ENCODE measurements at places on chromosomes 13 and 19.

DNA sequence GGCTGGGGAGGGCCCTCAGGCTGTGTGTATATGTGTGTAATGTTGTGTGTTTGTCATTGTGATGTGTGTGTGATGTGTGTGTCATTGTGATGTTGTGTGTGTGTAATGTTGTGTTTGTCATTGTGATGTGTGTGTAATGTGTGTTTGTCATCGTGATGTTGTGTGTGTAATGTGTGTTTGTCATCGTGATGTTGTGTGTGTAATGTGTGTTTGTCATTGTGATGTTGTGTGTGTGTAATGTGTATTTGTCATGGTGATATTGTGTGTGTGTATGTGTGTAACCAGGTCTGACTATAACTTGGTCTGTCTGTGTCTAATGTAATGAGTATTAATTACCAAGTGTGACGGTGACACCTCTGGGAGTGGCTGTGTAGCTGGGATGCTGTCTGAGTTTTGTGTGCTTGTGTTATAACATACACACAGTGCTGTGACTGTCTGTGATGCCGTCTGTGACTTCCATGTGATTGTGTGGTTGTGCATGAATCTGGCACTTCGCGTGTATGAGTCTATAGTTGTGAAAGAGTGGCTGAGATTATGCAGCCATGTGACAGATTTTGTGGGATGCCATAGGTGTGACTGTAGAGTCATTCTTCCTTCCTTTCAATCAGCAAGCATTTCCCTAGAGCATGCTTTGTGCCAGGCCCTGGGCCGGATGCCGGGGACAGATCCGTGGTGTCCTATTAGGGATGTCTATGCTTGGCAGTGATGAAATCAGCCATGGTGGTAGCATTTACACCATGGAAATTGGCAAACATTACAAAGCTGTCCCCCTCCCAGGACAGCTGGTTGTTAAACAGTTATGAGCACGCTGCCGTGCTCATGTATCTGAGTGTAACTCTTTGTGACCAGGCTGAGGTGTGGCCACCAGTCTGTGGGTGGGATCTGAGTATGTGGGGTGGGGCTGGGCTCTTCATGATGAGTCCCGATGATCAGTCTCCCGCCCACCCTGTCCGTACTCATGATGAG, 6.4 kb downstream of the TNFSF14 start:
- H3K4me3 ChIP-seq, result no peak overlapping the region
- DNase-seq, result no peak
- H3K36me3 ChIP-seq, result no peaks in the 10 kb centered on the region

- DNase-seq, result no peak
- H3K4me1 ChIP-seq, result peaks cover 28% of the 10 kb centered on the region
- H3K27ac ChIP-seq, result no peak overlapping the region
- peaks cover 91% of the 10 kb centered on the region for H3K36me3 ChIP-seq
- no peak overlapping the region for H3K4me3 ChIP-seq
- H3K27me3 ChIP-seq, result no peaks in the 10 kb centered on the region
Measured at GRCh38 chr19:46732172-46732938, 13.5 kb upstream of the FKRP start.

DNA sequence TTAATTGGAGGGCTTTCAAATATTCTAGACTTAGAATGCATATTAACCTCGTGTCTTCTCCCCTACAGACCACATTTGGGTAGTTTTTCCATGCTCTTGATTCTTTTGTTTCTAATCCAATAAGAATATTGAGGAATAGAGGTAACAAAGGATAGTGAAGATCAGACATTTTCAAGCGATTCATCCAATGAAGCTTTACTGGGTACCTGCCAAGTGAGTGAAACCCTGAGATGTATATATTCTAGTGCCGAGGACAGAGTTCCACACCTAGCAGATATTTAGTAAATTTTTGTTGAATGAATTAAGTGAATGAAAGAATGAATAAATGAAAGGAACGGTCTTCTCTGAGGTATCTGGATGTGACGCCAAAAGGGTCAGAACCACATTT, 442 bp upstream of the RFC3 start:
- no peaks in the 10 kb centered on the region for H3K27me3 ChIP-seq
- H3K36me3 ChIP-seq, result no peaks in the 10 kb centered on the region
- peak overlapping the region; percentile 96 for H3K4me3 ChIP-seq
- no peak for DNase-seq
- peaks cover 4% of the 10 kb centered on the region for H3K4me1 ChIP-seq
- H3K27ac ChIP-seq, result peak overlapping the region; percentile 84

DNA sequence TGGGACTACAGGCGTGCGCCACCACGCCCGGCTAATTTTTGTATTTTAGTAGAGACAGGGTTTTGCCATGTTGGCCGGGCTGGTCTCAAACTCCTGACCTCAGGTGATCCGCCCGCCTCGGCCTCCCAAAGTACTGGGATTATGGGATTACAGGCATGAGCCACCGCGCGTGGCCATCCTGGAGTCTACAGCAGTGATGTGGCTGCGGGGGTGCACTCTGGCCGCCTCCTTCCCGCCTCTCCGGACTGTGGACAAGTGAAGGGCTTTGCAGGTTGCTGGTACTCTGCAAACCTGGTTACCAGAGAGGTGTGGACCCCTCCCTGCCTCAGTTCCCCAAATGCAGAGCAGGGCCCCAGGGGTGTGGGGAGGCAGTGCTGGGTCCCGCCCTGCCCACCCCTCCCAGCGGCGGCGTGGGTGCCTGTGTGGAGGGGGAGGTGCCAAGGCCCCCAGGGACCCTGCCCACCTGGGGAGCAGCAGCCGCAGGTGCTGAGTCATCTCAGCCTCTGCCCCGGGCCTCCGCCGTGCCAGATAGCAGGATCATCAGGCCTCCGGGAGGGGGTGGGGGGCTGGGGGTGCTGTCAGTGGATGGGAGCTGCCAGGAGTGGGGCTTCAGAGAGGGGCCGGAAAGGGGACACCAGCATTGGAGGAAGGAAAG, 23.1 kb downstream of the ARID3A start:
- peaks cover 43% of the 10 kb centered on the region for H3K4me1 ChIP-seq
- H3K4me3 ChIP-seq, result no peak overlapping the region
- H3K27me3 ChIP-seq, result no peaks in the 10 kb centered on the region

DNA sequence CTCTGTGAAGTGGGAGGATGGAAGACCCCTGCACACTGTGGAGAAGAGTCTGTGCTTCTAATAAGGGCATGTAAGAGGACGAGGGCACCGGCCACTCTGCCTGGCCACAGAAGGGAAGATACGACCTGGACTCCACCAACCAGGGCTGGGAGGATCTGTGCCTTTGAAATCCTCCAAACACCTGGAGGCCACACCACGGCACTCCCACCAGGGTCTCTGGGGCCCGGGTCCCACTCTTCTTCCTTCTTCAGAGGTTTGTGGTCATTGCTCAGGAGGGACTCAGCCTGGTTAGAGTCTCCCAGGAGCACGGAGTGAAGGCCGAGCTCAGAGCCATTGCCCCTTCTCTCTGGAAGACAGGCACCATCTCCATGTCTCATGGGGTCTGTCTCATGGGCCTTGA, 42.0 kb downstream of the RAB20 start:
- H3K27me3 ChIP-seq, result no peaks in the 10 kb centered on the region
- DNase-seq, result no peak
- no peak overlapping the region for H3K27ac ChIP-seq
- H3K4me1 ChIP-seq, result peaks cover 36% of the 10 kb centered on the region
- no peak overlapping the region for H3K4me3 ChIP-seq

GRCh38 chr13:50107205-50107604, 92.0 kb downstream of the KCNRG start:
- H3K36me3 ChIP-seq, result no peaks in the 10 kb centered on the region
- no peaks in the 10 kb centered on the region for H3K4me1 ChIP-seq
- no peak for DNase-seq
- no peak overlapping the region for H3K4me3 ChIP-seq

DNA sequence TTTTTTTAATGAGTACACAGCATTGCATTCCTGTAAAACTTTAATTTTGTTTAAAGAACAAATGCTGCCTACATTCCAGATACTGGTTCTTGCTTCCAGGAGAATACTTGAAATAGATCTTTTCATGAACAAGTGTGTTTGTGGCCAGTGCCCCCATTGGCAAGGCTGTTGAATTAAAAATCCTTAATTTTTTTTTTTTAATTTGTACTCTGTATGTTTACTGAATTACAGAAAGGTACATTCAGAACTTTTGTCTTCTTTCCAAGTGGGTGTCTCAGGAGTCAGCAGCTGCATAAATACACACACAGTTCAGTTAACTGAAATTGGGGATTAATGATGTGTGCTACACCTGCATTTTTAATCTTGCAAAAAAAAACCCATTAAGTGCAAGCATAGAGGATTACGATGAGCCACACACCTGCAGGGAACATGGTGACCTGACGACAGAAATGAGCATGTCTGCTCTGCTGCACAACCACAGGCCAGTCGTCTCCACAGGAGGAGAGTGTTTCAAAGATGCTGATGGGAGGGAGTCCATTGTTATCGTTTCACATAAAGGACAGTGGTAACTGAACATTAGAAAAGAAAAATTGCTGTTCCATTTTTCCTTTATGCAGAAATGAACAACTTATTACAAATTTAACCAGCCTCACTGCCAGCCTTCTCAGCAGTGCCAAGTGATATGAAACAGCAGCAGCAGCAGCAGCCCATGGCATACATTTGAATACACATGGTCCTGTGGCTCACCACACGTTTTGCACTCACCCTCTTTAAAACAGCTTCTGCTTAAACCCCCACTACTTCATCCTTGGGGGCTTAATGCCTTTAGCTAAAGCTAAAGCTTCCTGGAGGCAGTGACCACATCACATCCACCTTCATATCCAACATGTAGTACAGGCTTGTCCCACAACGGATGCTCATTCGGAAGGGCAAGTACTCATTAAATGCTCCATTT, 72.3 kb upstream of the RFC3 start:
- no peak overlapping the region for H3K4me3 ChIP-seq
- H3K27ac ChIP-seq, result no peak overlapping the region
- H3K4me1 ChIP-seq, result no peaks in the 10 kb centered on the region
- H3K27me3 ChIP-seq, result no peaks in the 10 kb centered on the region
- DNase-seq, result no peak

- no peak overlapping the region for H3K4me3 ChIP-seq
- H3K27ac ChIP-seq, result no peak overlapping the region
- peaks cover 4% of the 10 kb centered on the region for H3K4me1 ChIP-seq
- no peaks in the 10 kb centered on the region for H3K36me3 ChIP-seq
Measured at GRCh38 chr13:112150352-112150751, 83.4 kb downstream of the SOX1 start.

- DNase-seq, result no peak
- H3K27me3 ChIP-seq, result no peaks in the 10 kb centered on the region
- H3K4me1 ChIP-seq, result peaks cover 37% of the 10 kb centered on the region
- H3K4me3 ChIP-seq, result no peak overlapping the region
- no peak overlapping the region for H3K27ac ChIP-seq
Measured at GRCh38 chr19:535017-535835, 3.7 kb downstream of the CDC34 start.

- H3K27ac ChIP-seq, result no peak overlapping the region
- no peak overlapping the region for H3K4me3 ChIP-seq
- H3K36me3 ChIP-seq, result peaks cover 100% of the 10 kb centered on the region
- no peaks in the 10 kb centered on the region for H3K4me1 ChIP-seq
Measured at GRCh38 chr19:55241935-55242464, 13.4 kb upstream of the TMEM86B start.

DNA sequence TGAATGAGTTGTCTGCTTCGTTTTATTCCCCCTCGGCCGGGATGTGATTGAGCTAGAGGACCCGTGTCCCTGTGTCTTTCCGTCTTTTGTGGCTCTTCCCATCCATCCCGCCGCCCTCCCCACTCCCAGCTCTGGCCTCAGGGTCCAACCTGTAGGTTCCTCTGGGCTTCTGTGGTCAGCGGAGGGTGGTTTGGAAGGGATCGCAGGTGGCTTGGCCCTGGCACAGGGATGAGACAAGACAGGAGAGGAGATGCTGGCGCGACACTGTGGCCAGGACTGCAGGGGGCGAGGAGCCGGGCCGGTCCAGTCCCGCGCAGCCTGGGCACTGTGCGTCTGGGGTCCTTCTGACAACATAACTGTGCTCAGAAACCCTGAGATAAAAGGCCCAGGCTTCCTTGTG, 2.0 kb downstream of the EVI5L start:
- peaks cover 8% of the 10 kb centered on the region for H3K36me3 ChIP-seq
- no peaks in the 10 kb centered on the region for H3K27me3 ChIP-seq
- DNase-seq, result no peak
- H3K4me3 ChIP-seq, result peak overlapping the region; percentile 17
- H3K27ac ChIP-seq, result peak overlapping the region; percentile 10

GRCh38 chr19:11587975-11588631, 9.2 kb upstream of the ZNF627 start:
- no peaks in the 10 kb centered on the region for H3K4me1 ChIP-seq
- no peak for DNase-seq
- no peak overlapping the region for H3K27ac ChIP-seq
- no peaks in the 10 kb centered on the region for H3K36me3 ChIP-seq

DNA sequence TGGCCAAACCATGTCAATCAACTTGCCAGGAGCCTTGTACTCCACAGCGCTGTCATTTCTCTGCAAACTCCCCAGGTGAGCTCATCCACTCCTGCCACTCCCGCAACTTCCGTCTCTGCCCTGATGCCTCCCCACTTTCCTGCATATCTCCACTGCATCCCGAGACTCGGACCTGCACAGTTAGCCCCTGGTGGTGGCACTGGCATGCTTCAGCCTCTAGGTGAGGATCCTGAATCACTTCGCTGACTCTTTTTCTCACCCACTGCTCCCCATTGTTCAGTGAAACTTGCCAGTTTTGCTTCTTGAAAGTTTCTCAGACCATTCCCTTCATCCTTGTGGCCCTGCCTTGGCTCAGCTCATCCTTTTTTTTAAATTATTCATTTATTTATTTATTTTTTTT, 3.4 kb upstream of the CTU1 start:
- no peaks in the 10 kb centered on the region for H3K36me3 ChIP-seq
- peaks cover 8% of the 10 kb centered on the region for H3K27me3 ChIP-seq
- DNase-seq, result no peak
- no peak overlapping the region for H3K27ac ChIP-seq
- peaks cover 18% of the 10 kb centered on the region for H3K4me1 ChIP-seq

Data from spinal cord (tissue), 10 donors.